ENCODE measurements at places on chromosomes 13 and 19.

DNA sequence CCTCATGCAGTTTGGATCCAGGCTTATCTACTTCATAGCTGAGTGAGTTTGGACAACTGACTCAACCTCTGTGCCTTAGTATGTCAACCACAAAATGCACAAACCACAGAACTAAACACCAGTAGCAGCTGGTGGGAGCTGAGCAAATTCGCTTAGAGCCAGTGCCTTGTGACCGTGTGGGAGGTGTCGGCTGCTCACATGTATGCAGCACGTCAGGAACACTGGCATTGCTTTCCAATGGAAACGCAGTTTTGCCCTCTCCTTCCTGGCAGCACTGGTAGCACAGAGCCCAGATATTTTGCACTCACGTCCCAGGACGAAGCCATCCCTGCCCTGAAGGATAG is 8.3 kb upstream of the NTN5 start:
- peak; percentile 75 for DNase-seq

- DNase-seq = no peak
Observed at GRCh38 chr13:21320642-21321034, 138.5 kb downstream of the ZDHHC20 start.

- DNase-seq = no peak
Observed at GRCh38 chr13:77207943-77208342, 119.0 kb downstream of the MYCBP2 start.

DNA sequence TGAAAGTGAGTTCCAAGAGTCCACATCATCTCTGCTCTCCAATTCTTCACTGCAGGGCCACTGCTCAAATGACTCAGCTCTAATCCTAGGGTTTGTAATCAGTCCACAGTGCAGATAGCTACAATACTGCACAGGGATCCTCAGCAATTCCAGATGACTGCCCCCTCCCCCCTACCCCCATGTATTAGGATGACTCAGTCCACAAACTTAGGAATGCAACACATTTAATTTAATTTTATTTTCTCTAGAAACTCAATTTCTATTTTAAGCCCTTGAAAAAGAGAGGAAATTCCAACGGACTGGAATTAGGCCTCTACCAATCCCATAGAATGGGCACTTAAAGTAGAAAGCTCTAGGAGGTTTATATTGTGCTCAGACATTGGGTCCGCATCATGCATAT is 173.8 kb upstream of the SOX21 start:
- DNase-seq = no peak

DNA sequence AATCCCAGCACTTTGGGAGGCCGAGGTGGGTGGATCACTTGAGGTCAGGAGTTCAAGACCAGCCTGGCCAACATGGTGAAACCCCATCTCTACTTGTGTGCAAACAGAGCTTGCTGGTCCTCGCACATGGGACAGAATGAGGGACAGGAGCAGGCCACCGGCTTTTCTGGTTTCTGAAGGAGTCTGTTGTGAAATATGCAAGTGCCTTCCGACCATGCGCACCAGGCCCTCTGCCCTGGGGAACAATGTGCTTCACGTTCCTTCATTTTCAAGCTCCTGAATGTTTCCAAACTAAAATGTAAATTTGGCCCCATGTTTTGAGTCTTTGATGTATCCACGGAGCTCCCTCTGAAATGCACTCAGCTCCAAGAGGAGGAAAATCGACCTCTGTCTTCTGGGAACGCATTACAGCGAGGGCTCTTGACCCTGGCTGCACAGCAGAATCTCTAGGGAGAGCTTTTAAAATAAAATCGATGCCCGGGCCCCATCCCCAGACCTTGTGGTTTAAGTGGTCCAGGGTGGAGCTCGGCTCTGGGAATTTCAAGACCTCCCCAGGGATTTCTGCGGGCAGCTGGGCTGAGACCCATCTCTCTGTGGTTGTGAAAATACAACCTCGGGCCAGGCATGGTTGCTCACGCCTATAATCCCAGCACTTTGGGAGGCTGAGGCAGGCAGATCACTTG is 9.3 kb upstream of the ACP4 start:
- no peak for DNase-seq

- DNase-seq = no peak
Observed at GRCh38 chr13:27403203-27403678, 21.2 kb upstream of the GTF3A start.
